NCI-H1092 treated with DMSO at 0.1 percent for 48 hours (cell line): ENCODE measurements at places on chromosomes 1 and 21.

- no peak for DNase-seq
Observed at GRCh38 chr1:167161762-167162161, 58.9 kb upstream of the POU2F1 start.

GRCh38 chr1:104646233-104646632 is 896.5 kb downstream of the AMY1C start:
- no peak for DNase-seq

GRCh38 chr1:9435854-9436640 is 103.2 kb upstream of the SLC25A33 start:
- DNase-seq: no peak

DNA sequence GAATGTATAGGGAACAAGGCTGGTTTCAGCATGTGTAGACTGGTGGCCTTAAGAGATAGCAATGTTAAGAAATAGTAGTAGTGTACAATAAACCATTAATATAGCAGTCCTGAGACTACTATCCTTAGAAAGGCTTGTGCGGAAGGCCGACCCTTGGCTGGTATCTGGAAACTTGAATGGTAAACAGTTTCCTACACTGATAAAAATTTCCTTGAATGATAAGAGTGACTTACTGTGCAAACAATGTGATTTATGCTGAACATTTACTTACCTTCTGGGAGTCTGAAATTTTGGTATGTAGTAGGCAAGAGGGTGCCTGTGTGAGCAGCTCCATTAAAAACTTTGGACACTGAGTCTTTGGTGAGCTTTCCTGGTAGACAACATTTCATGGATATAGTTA is 44.7 kb downstream of the MAST2 start:
- DNase-seq: no peak

- DNase-seq: no peak
Observed at GRCh38 chr1:11598461-11598860, 55.8 kb downstream of the FBXO2 start.

GRCh38 chr1:29962831-29963247 is 726.5 kb downstream of the PTPRU start:
- no peak for DNase-seq

DNA sequence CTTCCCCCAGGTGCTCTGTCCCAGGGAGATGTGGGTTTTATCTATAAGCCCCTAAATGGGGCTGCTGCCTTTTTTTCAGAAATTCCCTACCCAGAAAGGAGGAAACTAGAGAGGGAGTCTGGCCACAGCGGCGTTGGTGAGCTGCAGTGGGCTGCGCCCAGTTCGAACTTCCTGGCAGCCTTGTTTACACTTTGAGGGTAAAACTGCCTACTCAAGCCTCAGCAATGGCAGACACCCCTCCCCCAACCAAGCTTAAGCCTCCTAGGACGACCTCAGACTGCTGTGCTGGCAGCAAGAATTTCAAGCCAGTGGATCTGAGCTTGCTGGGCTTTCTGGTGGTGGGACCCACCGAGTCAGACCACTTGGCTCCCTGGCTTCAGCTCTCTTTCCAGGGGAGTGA is 46.2 kb upstream of the PAPPA2 start:
- DNase-seq: no peak

GRCh38 chr1:24277420-24278169 is 41.6 kb upstream of the GRHL3 start:
- no peak for DNase-seq

DNA sequence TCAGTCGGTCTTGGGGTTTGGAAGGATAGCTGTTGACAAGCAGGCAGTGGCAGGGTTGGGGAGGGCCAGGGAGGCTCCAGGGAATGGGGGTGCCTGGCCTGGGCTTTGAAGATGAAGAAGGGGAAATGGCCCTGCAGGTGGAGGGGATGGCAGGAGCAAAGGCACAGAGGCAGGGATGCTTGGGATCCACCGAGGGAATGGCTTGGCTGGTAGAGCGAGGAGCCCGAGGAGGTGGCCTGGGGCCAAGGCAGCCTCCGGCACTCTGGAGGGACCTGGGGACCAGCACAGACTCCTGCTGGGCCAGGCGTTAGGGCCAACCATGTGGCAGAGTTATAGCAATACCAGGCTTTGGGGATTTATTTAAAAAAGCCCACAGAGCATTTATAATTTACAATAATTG is 62.9 kb upstream of the EDN2 start:
- no peak for DNase-seq

DNA sequence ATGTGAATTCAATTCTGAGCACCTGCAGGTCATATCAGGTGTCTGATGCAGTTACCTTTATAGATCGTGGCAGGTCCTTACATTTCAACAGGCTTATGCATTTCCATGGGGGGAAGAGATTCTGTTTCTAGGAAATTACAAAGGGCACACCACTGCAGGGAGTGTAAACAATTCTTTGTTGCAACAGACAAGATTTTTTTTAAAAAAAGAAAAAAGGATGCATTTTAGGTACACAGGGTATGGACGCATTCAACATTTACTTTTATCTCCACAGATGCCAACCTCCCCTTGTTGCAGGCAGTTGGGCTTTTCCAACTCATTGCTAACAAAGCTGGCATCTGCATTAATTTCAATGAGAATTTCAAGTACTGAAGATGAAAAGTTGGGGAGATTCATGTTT is 13.5 kb upstream of the TEKT2 start:
- DNase-seq: no peak

GRCh38 chr1:212482637-212483441 is 50.1 kb downstream of the NENF start:
- DNase-seq: no peak

DNA sequence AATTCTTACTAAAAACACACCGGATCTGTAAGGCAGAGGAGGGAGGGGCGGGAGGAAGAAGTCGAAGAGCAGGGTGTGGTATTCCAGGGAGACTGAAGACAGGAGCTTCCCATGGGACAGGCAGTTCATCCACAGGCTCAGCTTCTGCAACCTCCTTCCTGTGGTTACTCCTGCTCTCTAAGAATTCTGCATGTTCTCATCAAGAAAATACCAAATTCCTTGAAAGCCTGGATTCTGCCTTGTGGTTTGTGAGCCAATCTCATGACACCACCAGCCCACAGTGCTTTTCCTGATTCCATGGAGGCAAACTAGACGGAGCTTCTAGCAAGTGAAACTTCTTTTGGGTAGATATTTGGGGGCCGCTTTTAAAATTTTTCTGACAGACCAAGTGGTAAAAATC is 1.1 kb upstream of the ST6GALNAC3 start:
- no peak for DNase-seq

DNA sequence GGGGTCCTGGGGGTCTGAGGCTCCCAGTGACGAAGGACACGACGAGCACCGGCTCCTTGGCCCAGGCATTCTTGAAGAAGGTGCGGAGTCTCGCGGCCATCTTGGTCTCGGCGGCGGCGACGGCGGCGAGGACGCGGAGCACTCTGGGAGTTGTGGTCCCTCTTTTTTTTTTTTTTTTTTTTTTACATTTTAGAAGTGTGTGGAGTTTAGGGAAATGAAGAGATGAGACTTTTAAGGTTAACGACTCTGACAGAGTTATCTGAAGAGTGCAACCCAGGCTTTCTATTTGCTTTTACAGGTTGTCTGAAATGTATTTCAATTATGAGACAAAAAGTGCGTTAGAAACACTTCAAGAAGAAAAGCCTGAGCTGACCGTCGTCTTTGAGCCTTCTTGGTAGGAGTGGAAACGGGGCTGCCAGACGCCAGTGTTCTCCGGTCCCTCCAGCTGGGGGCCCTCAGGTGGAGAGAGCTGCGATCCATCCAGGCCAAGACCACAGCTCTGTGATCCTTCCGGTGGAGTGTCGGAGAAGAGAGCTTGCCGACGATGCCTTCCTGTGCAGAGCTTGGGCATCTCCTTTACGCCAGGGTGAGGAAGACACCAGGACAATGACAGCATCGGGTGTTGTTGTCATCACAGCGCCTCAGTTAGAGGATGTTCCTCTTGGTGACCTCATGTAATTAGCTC is 9.7 kb downstream of the OR2B11 start:
- peak; percentile 49 for DNase-seq

- no peak for DNase-seq
Observed at GRCh38 chr1:167881069-167881468, 32.9 kb downstream of the ADCY10 start.

DNA sequence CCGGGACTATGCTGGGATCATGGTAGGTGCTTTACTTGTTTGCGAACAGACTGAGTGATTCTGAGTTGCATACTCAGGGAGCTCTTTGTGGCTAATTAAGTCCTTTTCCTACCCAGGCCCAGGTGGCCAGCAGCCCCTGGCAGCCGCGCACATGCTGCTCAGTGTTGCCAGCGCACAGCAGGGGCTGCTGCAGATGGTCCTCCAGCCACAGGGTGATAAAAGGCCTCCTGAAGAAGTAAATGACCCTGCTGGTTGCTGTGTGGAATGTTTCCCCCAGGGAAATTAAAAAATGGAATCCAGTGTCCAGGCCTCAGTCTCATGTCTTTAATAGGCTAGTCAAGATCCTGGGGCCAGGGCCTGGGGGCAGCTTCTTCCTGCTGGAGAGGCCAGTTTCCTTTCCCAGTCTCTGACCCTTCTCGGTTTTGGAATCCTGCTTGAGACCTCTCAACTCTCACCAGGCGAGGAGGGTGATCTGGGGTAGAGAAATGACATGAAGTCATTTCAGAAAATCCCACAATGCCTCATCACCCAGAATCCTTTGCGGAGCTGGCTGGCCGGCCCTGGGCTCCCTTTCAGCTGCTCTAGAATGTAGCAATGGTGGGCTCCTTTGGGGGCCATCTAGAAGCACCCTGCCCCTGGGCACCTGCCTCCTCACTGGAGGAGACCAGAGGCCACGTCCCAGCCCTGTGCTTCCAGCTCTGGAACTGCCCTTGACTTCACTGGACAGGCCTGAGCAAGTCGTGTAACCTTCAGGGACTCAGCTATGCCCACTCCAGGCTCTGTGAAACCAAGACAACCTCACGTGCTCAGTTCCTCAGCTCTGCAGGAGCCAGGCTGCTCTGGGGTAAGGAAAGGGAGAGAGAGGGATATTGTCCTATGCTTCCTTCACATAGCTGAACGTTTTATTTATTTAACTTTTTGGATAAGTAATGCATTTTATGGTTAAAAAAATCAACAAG is 131.4 kb downstream of the MRPS6 start:
- DNase-seq: peak; percentile 98

- DNase-seq: no peak
Observed at GRCh38 chr1:5907386-5907785, 84.8 kb downstream of the NPHP4 start.

DNA sequence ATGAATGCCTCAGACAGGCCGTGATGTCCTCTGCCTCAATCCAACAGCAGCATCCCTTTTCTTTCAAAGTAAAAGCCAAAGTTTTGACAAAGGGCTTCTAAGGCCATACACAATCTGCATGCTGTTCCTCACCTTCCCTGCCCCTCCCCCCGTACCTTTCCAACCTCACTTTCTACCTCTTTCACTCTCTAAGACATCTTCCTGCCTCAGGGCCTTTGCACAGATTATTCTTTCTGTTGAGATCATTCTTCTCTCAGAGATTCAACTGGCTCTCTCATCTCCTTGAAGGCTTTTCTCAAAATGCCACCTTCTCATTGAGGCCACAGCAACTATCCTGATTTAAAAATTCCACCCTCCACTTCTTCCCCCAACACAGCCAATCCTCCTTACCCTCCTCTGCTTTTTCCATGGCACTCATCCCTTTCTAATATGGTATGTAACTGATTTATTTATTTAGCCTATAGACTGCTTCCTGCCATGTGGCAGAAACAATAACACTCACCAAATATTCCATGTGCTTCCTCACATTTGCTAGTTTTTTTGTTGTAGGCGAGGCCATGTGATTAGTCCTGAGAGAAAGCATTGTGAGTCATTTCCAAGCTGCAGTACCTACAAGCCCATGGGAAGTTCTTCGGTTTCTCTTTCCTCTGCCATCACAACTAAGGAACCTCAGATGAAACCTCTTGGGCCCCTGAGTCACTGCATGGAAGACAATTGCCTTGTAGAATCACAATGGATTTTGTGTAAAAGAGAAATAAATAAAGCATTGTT is 58.7 kb upstream of the GADD45A start:
- no peak for DNase-seq

GRCh38 chr1:92795166-92795565 is 10.3 kb upstream of the EVI5 start:
- DNase-seq: no peak

- peak; percentile 50 for DNase-seq
Observed at GRCh38 chr1:244012202-244012601, 38.9 kb upstream of the ZBTB18 start.

- DNase-seq: no peak
Observed at GRCh38 chr1:206012086-206012859, 9.1 kb upstream of the RAB7B start.

GRCh38 chr21:42755766-42756579 is 102.6 kb downstream of the PDE9A start:
- DNase-seq: no peak

DNA sequence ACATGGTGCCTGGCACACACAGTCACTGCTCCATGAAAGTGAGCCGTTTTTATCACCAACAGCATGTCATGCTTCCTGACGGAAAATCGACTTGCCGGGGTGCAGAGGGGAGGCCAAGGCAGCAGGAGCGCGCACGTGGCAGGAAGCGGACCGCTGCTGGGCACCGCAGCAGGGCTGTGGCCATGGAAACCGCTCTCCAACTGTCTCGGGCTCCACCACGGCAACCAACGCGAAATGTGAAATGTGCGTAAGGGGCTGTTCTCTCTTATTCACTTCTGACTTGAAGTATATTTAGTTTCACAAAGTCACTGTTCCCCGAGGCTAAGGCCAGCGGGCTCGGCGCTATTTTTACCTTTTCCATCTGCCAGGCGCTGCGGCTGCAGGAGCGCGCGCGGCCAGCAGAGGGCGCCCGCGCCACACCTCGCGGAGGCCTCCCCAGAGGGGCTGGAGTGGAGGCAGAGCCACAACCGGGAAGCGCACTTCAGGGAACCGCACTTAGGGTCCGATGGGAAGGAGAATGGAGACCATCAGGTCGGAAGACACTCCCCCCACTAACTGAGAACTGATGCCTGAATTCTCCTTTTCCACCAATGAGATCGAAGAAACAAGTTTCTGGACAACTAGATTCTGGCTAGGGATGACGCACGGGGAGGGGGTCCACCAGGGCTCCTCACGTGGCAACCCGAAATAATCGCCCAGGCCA is 19.7 kb downstream of the RCC2 start:
- DNase-seq: peak; percentile 24

- DNase-seq: no peak
Observed at GRCh38 chr21:33360281-33360680, 35.5 kb downstream of the IFNAR1 start.

DNA sequence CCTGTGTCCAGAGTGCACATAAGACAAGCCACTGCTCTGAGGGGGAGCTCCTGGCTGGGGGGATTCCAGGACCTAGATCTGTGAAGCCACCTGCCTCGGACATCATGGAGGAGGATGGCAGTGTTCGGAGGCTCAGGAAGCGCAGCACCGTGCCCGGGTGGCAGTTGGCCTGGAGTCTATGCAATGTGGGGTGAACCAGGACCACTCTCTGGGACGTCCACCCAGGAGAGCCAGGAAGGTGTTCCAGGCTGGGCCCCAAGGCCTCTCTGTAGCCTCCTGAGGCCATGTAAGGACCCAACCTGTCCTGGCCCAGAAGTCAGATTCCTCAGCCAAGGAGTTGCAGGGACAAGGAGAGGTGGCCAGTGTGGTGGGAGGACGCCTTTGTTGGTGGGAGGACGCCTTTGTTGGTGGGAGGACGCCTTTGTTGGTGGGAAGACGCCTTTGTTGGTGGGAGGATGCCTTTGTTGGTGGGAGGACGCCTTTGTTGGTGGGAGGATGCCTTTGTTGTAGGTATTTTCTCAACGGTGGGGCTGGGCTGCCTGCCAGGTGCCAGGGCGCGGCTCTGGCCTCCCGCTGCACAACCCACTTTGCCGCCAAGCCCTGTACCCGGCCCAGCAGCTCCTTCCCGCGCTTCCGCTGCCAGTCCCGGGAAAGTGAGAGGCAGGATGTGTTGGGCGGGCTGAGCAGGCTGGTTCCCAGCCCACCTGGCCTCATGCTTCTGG is 30.6 kb upstream of the BMP8B start:
- DNase-seq: no peak
